ENCODE measurements at places on chromosomes 2 and 18.

DNA sequence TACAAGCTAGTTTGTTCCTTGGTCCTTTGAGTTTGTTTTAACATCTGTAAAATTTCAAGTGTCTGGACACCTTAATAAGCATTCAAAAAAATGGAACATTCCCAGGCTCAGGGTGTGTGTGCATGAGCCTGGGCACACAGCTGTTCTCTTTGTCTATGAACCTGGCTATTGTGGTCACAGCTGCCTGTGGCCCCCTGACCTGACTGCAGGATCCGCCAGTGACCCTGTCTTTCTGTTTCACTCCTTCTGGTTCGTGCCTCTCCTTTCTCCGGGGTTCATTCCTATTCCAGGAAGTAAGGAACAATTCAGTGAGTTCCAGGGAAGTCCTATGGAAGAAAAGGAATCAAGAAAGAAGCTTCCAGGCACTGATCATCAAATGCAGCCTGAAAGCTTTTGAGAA is 35.6 kb downstream of the VWA3B start:
- DNase-seq = no peak

GRCh38 chr2:118388771-118389170 is 300.5 kb downstream of the INSIG2 start:
- peak; percentile 62 for DNase-seq

DNA sequence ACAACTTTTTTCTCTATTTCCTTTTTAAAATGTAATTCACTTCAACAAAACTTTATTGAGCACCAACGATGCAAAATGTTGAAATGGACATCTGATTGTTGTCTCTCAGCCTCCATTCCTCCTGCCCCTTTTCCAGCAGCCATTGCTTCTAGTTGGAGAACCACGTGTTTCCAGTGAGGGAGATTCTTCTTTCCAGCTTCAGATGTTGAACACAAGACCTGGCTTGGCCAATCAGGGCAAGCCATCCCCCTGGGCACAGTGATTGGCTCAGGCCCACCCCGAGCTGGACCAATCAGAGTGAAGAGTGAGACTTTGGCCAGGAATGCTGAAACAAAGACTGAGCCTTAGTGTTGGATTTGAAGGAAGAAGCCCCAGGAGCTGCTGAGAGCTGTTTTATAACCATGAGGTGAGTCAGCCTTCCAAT is 59.0 kb downstream of the E2F6 start:
- DNase-seq = peak; percentile 92

DNA sequence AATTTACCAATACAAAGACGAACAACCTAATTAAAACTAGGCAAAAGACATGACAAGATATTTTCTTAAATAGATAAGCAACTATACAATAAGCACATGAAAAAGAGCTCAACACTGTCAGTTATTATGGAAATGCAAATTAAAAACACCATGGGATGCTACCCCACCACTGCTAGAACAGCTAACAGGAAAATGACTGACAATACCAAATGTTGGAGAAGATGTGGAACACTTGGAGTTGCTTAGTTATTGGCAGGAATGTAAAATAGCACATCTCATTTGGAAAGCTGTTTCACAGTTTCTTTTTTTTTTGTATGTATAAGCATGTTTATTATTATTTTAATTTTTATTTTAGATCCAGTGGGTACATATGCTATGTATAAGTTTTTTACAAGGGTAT is 84.4 kb downstream of the CYRIA start:
- DNase-seq = no peak

DNA sequence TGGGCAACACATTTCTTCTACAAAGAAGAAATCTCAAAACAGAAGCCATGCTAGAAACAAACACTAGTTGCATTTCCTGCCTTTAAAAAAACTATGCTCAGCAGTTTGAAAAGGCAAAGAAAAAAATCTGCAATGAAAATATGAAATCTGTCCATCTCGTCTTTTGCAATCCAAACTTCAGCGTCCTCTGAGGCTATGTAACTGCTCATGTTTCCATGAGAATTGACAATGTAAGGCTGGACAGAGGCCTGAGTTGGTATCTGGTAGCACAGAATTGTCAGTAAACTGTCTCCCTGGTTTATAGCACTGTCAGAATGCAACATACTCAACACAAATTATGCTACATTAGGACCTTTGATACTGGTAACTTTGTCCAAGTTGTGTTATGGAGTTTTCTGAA is 429.9 kb downstream of the ARHGAP15 start:
- no peak for DNase-seq

DNA sequence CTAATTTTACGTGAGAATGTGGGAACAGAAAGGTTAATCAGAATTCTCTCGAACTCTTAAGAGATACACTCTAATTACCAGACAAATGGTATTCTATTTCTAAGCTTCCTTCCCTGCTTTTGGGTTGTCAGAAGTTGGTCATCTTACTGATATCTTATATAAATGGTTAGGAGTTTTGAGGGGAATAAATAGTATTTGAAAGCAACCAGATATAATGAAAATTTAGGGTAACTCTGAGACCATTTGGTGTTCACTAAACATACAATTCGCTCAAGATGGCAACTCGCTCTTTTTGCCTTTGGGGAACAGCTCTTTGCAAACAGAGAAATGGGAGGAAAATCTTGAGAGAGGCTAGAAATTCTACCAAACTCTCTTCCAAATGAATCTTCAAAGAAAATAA is 250.9 kb downstream of the TCF4 start:
- DNase-seq = no peak

DNA sequence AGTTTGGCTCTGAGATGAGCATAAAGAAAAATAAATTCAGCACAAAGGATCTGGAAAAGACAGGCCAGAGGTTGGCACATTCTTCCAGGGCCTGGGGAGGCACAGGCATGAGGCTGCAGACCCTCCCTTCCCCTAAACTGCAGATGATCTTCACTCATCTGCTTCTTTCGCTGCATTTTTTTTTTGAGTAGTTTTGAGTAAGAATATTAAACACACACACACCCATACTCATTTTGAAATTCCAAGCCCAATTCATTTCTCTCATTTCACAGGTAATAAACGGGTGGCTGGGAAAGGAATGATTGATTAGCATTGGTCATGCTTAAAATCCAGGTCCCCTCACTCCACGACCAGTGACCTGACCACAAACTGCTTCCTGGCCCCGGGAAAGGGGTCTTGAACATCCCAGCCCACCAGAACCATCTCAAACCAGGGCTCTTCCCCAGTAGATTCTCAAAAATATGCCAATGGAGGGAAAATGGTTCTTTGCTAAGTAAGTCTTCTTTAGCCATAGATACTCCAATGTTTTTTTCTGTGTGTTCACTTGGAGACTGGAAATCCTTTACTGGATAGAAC is 219.6 kb downstream of the ANAPC1 start:
- no peak for DNase-seq

DNA sequence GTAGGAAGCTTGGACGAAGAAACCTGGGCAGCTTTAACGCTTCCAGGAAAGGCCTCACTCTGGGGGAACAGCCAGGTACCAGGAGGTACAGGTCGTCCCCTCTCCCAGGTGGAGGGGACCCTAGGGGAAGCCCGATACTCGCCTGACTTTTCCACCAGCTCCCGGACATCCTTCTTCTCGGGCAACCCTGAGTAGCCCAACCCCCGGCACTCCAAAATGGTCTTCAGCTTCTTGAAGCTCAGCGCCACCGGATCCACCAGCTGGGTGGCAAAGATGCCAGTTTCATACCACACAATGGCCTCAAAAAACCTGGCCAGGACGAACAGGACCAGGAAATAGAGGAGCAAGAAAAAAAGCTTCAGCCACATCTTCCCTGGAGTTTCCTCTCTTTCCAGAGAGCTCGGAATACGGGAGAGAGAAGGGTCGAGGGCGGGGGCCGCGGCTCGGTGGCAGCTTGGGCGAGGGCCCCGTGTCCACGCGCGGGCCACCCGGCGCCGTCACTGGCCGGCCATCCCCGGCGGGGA is 1.1 kb downstream of the RNF103 start:
- no peak for DNase-seq

DNA sequence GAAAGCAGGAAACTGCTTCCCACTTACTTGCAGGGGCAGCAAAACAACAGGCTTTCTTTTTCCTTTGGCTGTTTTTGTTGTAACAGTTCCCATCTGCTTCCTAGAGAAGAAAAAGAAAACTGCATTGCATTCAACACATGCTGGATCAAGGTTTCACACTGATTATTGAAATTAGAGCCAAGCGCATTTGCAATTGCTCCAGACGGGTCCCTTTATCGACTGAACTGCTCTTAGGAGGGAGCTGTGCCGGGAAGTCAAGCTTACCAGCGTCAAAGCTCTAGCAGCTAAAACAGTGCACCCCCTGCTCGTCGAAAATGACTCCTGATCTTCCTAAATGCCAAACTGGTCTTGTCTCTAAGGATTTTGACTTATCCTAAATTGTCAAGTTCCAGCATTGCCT is 164.0 kb upstream of the SESTD1 start:
- DNase-seq = no peak

DNA sequence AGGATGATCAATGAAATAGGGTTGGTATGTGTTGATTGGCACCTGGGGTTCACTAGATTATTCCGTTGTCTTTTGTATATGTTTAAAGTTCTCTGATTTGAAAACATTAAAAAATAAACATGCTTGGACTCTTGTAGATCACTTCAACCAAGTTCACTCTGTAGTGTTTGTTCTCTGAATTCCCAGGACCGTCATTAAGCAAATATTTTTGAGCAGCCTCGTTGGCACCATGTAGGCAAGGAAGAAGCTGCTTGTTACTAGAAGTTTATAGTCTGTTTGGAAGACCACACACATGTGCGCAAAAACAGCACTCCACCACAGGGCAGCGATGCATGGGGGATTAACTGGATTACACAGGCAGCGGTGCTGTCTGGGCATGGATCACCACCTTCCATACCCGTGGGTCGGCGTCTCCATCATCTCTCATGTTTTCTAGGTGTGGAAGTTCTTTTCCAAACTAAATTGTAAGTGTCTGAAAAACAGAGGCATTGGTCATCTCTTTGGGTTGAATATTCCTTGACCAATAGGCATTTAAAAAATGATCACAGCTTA is 212.2 kb downstream of the FHOD3 start:
- no peak for DNase-seq

DNA sequence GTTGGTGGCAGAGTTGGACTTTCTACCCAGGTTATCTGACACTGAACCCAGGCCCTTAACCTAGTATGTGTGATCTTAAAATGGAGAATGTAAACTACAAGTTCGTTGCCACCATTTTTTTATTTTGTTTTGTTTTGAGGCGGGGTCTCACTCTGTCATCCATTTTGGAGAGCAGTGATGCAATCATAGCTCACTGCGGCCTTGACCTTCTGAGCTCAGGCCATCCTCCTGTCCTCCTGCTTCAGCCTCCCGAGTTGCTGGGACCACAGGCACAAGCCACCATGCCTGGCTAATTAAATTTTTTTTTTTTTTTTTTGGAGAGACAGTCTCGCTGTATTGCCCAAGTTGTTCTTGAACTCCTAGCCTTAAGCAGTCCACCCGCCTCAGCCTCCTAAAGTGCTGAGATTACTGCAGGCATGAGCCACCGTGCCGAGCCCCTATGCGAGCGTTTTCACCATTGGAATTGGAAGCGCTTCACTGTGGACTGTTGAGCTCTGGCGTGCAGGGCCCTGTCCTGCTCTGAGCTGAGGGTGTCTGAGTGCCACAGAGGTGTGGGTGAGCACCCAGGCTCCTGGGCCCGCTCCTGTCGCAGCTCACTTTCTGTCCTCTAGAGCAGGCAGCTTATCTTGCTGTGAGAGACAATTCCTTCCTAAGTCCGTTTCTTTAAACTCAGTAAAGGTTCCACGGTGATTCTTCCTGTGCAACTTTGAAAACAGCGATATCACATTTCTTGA is 186.9 kb downstream of the LDLRAD4 start:
- no peak for DNase-seq

DNA sequence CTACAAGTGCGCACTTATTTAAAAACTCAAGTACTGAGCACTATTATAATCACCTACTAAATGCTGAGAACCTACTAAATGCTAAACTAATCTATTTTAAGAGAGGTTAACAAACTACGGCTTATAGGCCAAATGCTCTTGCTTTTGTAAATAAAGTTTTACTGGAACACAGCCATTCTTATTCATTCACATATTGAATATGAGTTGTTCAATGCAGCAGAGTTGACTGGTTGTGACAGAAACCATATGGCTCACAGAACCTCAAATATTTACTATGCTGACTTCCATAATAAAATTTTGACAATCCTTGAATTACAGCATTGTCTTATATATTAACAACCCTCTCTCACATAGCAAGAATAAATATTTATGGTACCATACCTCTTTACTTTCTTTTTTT is 103.2 kb downstream of the ZNF521 start:
- peak; percentile 40 for DNase-seq

- no peak for DNase-seq
Observed at GRCh38 chr18:57242285-57242684, 95.4 kb downstream of the BOD1L2 start.

DNA sequence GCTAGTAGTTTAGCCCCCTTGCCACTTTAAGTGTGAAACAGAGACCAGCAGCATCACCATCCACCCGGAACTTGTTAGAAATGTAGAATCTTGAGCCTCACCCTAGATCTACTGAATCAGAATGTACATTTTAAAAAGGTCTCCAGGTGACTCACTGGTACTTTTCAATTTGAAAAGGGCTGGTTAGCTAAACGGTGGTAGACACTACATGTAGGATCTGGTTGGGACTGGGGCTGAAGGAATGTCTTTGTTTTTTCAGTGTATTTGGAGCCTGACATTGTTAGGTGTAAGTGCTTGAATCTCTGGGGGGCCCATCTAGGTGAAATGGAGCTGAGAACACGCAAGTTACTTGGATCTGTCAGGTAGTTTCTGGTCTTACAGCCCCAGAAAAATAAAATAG is 44.0 kb upstream of the XPO1 start:
- DNase-seq = no peak

DNA sequence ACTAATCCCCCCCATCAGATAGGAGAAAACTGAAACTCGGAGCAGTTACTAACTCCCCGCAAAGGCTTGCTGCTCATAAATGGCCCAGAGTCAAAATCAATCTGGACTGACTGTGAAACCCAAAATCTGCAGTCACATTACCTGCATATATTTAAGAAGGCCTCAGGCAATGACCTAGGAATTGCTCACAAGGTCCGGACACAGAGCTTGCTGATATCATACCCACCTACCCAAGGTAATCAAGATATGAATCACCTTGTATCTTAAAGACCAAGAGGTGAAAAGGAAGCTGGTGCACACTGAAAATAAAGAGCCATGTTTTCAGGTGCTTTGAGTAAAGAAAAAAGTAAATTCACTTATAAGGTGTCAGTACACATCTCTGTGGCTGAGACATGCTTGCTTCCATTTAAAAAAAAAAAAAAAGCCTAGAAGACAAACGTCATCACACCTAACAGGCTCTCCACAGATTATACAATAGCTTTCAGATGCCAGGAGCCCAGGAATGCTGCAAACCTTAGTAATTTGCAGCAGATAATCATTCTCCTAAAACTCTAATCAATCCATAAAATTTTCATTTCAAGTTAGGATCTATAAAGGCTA is 195.4 kb downstream of the ZEB2 start:
- no peak for DNase-seq

DNA sequence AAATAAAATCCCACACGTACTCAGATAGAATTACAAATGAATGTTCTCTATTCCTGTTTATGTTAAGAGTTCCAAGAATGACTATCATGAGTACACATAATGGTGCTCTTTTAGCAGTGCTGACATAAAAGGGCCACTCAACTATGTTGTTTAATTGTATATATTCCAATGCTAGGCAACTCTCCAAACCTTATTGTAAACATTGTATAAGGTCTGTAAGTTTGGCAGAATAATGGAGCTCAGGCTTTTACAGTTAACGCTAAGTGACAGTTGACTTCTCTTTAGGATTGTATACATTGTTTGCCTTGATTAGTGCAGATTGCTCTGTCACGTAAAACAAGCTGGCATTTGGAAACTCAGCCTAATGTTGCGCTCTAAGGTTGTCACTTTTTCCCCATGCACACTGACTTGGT is 20.8 kb downstream of the RBMS1 start:
- DNase-seq = peak; percentile 48
